ENCODE measurements at places on chromosomes 12 and 14.

DNA sequence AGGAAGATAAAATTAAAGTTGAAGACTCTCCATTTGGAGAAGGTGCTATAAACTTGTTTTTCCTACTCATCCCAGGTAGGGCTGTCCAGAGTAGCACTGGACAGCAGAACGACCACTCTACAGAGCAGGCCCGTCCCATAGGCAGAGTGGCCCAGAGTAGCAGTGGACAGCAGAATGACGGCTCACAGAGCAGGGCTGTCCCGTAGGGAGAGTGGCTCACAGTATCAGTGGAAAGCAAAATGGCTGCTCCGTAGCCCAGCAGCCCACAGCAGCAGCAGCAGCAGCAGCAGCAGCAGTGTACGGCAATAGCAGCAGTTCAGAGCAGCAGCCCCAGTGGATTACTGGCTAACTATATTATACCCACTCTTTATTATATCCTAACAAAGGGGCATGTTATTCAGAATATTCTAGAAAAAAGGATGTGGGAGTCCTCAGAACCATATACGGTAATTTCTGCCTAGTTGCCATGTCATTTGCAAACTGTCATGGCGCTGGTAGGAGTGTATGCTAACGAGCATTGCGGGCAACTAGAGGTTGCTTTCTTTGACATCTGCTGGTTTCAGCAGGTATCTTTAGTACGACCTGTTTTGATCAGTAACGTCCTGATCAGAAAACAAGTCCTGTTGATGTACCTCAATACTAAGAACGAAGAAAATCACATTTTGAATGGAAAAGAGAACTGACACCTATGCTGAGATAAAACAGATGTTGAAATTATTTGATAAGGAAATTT is 567.3 kb downstream of the SLC16A7 start:
- DNase-seq, result no peak

GRCh38 chr14:52395728-52396127 is 81.6 kb downstream of the PTGER2 start:
- no peak for DNase-seq

DNA sequence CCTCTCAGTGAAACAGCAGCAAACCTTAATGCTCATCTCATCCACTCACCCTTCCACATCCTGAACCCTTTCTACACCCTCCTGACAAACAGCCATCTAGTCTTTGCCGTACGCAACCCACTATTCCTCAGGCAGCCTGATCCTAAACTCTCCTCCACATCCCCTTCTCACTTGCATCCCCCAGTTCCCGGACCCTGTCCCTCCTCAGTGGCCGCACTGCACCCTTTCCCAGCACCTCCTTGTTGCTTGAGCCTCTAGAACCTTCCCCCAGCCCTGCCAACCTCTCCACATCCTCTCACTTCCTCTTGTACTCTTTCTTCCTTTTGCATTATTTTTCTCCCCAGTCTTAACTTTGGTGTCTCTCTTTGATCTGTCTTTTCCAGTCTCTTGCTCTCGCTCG is 42.9 kb downstream of the IQSEC3 start:
- no peak for DNase-seq

- no peak for DNase-seq
Observed at GRCh38 chr12:26632756-26633155, 200.2 kb downstream of the ITPR2 start.

DNA sequence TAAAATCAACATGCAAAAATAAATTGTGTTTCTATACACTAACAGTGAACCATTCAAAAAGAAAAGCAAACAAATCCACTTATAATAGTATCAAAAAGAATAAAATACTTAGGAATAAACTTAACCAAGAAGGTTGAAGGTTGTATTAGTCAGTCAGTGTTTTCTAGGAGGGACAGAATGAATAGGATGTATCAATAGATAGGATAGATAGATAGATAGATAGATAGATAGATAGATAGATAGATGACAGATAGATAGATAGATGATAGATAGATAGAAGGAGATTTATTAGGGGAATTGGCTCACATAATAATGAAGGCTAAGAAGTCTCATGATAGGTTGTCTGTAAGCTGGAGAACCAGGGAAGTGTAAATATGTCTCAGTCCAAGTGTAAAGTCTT is 37.2 kb upstream of the MON2 start:
- DNase-seq, result no peak

GRCh38 chr12:4242595-4242994 is 31.0 kb upstream of the CCND2 start:
- no peak for DNase-seq

GRCh38 chr12:106281056-106281782 is 21.3 kb upstream of the TCP11L2 start:
- DNase-seq, result no peak

DNA sequence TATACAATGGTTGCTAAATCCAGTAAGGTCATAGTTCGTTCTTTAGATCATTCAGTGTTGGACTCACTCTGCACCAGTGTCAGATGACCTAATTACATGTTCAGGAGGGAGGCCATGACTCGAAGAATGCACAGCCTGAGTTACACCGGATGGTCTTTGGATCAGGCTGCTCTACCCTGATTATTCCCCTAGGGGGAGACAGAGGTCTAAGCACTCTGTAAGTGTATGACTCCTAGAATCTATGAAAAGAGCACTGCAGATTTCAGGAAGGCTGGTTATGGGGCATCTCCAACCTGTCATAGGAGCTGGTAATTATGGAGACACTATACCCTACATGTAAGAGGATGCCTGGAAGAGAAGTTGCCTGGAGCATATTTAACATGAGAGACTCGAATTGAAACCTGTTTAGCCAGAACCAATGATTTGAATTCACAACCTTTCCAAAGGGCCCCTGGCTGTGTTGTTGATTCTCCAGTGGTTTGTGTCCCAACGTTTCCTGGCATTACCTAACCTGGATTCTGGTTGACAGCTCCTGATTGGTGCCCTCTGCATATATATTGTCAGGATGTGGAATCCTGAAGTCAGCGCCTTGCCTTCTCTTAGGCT is at the start of gene MUCL1:
Gene MUCL1, plus strand, starts transcription at position 584 of the 606 bp plus-strand sequence. CDS start 67 bp downstream, outside the sequence.
- peak; percentile 36 for DNase-seq

DNA sequence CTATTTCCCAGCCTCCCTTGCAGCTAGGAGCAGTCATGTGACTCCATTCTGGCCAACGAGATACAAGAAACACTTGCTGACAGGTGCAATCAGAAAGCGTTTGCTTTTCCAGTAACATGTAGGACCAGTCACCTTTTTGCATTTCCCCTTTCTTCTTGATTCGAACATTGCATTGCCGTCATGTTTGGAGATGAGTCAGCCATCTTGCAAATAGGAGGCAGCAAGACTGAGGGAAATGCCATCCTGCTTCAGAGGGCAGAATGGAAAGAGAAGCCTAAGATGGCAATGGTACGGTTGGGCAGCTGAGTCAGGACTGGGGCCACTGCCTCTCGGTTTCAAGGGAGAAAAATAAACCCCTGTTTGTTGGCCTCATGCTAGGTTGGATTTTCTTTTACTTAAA is 34.5 kb upstream of the GPR132 start:
- DNase-seq, result no peak

- no peak for DNase-seq
Observed at GRCh38 chr14:56562883-56563282, 16.7 kb upstream of the TMEM260 start.

DNA sequence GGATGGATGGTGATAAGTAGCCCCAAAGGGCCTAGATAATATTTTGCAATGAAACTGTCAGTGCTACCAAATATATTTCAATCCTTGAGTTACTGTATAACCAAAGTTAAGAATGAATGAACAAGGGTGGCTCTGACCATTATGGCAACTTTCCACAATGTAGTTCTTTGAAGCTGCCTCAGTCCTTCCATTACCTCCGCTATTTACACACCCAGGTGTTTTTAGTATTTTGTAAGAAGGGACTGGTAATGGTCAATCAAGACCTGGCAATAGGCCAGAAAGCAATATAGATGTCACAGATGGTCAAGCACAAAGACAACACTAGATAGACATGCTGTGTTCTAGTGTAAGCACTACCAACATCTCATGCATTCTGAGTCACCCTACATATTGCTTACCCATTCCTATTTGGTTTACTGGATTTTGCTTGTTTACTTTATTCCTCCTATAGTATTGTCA is 16.3 kb downstream of the DUSP16 start:
- DNase-seq, result no peak

DNA sequence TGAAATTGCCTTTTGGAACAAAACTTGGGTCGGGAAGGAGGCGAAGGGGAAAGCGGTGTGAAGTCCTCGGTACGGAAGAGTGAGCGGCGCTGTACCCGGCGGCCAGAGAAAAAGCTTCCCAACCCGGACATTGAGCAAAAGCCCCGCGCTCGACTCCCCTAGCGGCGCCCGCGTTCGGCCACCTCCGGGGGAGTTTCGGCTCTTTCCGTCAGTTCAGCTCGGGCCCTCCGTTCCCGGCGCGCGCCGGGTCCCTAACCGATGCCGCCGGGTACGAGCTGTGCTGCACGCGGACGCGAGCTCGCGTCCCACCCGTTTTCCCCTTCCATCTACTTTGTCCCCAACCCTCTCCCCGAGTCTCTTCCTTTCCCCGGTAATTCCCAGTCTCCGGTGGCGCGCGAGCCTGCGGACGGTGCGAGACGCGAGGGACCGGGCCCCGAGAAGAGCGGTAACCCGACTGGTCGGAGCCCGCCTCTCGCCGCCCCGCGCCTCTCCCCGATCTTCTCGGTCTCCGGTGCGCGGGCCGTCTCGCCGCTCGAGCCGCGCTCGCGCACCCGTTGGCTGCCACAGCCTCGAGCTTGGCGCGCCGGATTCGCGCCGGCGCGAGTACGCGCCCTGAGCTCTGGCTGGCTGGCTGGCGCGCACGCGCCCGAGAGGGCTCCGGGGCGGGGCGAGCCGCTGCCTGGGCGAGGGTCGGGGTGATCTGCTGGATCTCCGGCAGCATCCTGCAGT is 446 bp upstream of the SPATS2 start:
- DNase-seq, result peak; percentile 92

- no peak for DNase-seq
Observed at GRCh38 chr12:66258011-66258410, 44.3 kb upstream of the HELB start.

DNA sequence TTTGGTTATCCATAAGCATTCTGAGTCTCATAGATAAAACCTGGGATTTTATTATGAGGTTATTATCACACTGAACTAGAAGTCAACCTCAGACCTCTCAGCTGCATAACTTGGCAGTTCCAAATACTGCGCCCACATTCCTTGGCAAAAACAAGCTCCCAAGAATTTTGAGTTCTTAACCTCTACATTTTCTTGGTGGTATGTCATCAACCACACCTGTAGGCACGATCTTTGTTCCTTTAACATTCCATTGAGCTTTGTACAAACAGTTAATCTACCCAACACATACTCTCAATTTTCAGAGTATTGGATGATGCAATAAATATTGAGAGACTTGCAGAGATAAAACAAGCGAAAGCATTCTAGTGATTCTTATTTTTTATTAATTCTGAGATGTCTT is 371.8 kb upstream of the PRICKLE1 start:
- no peak for DNase-seq

DNA sequence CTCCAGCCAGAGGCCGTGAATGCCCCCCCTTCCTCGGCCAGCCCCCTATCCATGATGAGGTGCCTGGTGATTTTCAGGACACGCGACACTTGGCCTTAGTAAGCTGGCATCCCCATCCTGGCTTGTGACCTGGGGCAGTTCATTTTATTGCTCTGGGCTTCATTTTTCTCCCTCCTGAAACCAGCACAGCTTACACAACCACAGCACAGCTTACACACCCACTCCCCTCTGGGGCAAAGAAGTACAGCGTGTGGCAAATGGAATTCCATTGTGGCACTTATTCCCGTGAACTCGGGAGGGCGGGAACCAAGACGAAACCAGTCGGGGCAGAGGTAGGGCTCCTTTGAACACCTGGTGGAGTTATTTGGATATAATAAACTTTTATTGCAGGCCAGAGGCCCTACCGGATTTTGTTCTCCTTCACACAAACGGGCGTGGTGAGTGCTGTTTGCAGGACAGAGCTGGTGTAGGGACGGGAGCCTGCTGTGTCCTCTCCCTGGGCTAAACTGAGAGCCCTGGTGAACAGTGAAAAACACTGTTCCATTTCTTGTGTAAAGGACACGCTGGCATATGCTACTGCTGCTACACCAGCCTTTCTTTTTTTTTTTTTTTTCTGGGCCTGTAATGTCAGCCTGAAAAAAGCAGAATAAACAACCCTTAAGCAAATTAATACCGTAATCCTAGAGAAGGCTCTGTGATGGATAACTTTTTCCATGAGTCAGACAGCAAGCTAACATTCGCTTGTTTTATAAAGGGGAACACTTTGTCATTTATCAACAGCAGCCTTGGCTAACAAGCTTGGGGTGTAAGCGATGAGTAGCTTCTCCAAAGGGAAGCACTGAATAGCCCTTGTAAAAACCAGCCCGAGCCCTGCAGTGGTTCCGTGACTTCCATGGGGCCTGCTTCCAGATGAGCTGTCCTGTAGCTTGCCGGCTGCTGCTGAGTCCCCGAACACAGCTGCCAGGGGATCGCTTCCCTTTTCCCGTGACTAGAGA is 29.3 kb downstream of the CD9 start:
- DNase-seq, result no peak

- no peak for DNase-seq
Observed at GRCh38 chr12:51632623-51633022, 41.6 kb downstream of the SCN8A start.

DNA sequence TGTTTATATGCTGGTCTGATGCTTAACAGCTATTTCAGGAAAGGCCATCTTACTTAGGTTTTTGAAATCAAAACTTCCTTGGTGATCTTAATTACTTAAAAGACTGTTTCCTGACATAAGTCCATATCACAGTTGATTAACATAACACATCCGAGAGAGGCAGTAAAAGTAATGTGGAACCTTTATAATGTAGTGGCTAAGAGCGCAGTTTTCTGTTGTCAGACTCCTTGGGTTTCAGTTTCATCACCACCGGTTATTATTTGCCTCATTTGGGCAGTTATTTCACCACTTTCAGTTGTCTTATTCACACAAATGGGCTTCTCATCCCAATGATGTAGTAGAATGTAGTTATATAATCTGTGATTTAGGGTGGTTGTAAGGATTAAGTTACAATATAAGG is 30.9 kb downstream of the TBC1D15 start:
- no peak for DNase-seq

- DNase-seq, result no peak
Observed at GRCh38 chr12:65510007-65510406, 231.5 kb downstream of the MSRB3 start.

All from activated naive CD8-positive, alpha-beta T cell treated with anti-CD3 and anti-CD28 coated beads, Interleukin-2, amount 10 ng/mL, durations not matched to agents 7 days and 5 days (primary cell).